ENCODE measurements at places on chromosomes 3 and 15.

GRCh38 chr15:56719774-56720555, 13.3 kb downstream of the ZNF280D start:
- no peak for DNase-seq

- no peak for DNase-seq
These were observed 976 bp downstream of the DIS3L start for GRCh38 chr15:66294157-66294931.

GRCh38 chr3:98890181-98890835, 11.2 kb downstream of the DCBLD2 start:
- DNase-seq: no peak

- no peak for DNase-seq
These were observed 837.6 kb upstream of the DPPA4 start for GRCh38 chr3:110174908-110175307.

DNA sequence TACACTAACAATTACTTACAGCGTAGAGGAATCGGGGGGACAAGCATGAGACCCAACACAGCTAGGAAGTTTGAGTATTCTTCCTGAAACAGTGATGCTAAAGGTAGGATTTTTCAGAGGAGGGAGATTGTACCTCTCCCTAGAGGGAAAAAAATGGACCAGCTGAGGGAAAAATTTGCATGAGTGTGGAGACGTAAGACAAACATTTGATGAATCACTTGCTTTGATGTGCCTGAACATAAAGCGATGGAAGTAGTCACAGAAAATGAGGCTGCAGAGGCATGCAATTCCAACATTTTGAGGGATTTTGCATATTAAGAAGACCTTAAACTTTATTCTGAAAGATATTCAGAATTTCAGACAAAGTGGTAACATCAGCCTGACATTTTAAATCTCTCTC, 102.2 kb downstream of the COL6A6 start:
- DNase-seq: no peak

- DNase-seq: no peak
These were observed 10.4 kb downstream of the KY start for GRCh38 chr3:134640378-134640777.

DNA sequence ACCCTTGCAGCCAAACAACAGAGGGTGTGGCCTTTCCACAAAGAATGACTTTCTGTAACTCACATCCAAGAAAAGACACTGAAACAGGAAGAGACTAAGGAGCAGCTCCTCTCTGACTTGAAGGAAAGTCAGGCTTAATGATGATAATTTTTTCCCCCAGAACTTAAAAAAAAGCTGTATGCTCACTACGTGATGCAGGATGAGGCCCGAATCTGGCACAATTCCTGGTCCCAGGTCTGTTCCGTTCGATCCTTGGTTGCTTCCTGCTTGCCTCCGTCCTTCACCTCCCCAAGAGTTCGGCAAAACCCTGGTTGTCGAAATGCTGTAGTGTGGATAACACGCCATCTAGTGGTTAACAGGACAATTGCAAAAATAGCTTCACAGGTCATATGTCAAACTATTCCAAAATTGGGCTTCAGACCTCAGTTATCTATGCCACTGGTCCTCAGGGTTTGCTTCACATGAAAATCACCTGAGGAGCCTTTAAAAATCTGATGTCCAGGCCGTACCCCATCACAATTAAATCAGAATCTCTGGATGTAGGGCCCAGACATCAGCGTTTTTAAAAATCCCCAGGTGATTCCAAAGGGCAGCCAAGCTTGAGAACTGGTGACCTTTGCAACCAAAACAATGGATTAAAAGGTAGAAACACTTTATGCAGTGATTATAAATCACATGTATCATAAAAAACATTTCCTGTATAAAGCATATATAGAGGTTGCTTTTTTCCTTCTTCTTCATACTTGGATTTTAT, 28.1 kb upstream of the SYNM start:
- peak; percentile 50 for DNase-seq

- DNase-seq: no peak
These were observed 71.3 kb upstream of the HES1 start for GRCh38 chr3:194064380-194065332.

DNA sequence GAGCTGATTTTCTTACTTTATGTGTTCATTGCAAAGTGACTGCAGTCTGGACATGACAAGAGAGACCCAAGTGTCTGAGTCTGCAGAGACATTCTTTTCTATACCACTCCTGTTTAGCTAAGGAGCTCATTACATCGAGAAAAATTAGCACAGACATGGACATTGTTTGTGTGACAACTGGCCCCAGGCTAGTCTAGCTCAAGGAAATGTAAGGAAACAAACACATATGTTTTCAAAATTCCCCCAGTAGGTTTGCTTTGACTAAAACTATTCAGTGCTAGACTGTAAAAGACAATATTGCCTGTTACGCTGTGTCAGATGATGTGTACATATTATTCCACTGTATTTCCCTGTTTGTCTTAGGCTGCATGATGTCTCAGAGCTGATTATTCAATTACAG, 40.9 kb downstream of the TPRG1 start:
- DNase-seq: no peak

- DNase-seq: no peak
These were observed 36.1 kb downstream of the KLHL25 start for GRCh38 chr15:85758655-85758978.

DNA sequence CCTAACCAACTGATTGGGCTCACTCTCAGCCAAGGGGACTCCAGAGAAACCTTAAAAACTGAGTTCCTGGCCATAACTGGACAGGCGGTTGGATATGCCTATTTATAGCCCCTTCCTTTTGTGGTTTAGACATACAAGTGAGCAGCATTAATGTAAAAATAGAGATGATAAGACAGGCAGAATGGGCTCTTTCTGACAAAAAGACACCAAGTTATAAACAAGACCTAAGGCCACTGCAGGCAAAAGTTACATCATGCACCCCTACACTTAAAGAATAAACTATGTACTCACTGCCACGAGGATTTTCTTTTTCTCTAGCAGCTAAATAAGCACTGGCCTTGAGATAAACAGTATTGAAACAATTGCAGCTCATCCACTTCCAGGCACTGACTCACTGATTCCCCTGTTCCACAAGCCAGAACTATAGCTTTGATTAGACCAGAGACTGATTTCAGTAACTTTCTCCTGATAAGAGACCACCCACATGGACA, 30.1 kb downstream of the SUCNR1 start:
- DNase-seq: no peak

DNA sequence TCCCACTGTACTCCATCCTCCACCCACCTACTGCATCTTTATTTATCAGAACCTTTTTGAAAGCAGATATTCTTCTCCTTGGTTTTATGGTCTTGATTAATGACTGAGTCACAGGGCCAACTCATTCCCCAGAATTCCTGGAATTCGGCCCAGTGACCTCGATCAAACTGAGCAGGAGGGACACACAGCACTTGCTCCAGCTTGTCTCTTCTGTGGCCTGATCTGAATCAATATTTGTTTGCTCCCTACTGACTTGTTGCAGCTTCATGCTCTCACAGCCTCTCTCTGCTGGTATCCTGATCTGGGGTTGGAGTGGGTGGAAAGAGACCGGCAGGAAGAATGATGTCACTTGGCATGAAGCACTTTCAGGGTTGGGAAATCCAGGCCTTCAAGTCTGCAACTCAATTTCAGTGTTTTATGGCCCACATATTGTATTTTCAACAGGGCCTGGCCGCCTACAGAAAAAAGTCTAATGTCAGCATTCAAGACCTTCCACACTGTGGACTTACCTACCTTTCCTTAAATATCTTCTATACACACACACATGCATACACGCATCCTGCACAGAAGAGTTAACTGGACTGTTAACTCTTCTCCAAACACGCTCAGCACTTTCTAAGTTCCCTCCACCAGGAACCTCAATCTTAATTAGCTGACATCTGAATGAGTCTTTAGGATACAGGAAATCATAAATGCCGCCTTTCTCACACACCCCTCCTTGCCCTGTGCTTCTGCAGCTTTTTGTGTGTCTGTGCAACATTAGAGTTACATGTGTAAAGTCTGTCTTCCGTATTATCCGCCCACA, 4.6 kb downstream of the ANXA2 start:
- DNase-seq: no peak

DNA sequence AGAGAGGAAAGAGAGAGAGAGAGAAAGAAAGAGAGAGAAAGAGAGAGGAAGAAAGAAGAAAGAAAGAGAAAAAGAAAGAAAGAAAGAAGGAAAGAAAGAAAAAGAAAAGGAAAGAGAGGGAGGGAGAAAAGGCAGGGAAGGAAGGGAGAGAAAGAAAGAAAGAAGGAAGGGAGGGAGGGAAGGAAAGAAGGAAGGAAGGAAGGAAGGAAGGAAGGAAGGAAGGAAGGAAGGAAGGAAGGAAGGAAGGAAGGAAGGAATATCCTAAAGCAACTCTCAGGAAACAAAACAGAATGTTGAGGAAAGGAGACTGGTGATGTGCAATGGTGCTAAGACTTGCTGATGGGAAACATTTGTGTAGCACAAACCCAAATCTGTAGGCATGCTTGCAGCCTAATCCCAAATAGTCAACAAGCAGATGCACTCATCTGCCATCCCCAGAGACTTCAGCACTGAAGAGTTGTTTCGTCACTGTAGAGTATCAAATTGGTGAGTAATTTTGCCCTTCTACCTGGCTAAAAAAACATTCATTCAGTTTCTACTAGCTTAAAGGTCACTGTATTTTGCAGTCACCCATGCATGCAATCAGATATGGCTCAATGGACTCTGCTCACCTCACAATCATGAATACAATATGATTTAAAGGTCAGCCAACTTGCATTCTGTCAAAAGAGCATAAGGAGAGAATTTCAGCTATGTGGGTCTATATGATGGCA, 480.3 kb downstream of the FGF12 start:
- DNase-seq: no peak

DNA sequence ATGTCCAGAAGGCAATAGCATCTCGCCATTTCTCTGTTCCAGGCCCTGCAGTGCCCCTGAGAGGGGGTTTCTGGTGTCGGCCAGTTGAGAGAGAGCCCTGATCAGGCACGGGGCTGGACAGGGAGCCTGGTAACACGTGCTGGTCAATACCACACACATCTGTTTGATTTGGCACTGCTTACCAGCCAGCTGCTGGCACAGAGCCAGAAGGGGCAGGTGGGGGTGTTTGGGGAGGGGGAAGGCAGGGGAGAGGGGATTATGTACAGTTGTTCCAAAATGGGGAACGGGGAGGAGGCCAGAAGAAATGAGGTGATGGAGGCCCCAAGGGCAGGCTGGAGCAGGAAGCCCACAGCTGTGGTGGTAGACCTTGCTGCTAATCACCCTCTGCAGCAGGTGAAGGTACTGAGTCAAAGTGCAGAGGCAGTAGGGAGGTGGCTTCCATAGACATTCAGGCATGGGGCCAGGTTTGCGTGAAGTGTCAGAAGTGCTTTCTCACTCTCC, 153.5 kb upstream of the LPP start:
- DNase-seq: no peak

DNA sequence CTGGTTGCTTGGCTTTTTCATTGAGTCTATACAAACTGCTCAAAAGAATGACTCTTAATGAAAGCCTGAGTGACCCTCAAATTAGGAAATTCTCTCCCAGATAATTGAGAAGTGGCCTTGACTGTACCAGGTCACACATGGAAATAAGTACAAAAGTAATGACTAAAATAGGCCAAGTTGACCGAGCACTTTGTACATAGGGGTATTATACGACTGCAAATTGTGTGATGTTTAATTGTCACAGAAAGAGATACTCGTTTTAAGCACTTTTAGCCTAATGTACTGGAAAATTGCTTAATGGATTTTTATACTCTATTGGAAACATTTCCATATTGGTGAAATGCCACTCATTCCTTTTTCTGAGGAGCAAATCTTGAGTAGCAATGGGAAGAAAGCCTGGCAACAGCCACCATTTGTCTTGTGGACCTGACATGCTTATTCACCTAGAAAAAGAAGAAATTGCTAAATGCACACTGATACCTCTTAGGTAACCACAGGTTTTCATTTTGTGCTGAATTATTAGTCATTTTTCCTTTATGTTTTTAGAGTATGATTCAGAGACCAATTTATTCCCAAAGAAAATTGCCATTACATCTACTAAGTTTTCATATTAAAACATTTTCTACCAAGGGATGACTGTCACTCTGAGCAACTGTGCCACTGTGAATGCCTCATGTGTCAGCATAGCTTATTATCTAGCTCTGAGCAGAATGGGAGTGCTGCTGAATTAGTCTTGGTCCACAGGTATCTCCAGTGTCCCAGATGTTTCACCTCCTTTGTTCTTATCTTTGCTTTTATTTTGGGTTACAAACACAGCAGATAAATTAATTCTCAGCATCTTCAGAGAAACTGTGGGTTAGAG, 8.9 kb upstream of the PXK start:
- no peak for DNase-seq

DNA sequence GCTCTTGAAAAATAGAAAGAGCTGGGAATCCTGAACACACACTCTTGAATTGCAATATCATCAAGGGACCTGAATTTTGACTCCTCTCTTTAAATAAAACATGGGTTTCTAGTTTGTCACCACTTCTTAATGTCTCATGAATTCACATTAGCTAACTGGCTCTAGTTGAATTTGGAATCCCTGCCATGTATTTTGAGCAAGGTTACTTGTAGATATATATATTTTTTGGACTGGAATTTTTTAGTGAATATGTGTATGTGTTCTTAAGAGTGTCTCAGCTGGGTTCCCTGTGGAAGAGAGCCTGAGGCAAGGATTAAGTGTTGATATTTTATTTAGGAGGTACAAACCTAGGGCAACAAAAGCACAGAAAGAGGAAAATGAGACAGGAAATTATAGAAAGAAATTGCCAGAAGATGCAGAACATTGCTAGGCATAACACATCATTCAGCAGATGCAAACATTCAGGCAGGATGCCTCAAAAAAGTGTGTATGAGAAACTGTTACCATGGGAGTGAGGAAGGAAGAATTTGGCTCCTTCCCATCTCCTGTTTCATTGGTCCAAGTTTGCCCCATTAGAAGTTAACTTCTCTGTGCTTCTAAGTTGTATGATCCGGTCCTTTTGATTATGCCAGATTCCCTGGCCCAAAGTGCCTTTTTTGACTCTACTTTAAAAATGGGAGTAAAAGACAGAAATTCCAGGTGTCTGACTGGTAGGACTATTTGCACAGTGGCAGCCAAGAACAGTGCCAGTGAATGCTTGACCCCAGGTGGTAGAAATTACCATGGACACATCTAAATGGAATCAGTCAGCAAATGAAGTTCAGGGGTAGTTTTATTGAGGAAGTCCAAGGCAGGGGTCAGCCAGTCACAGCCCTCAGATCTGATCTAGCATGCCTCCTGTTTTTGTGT, 253.7 kb upstream of the TGFBR2 start:
- DNase-seq: no peak

GRCh38 chr15:37536967-37537605, 397.4 kb upstream of the TMCO5A start:
- DNase-seq: no peak

DNA sequence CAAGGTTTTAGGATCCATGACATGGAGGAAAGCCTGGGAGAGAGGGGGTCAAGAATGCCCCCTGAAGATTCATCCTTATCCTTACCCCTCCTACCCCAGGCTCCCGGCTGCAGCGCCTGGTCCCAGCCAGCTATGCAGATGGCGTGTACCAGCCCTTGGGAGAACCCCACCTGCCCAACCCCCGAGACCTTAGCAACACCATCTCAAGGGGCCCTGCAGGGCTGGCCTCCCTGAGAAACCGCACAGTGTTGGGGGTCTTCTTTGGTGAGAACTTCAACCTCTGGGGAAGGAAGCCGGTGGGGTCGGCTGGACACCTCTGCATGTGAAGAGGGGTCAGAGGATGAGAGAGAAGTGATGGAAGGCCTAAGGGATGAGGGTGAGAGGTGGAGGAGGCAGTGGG, 4.3 kb downstream of the DUOX1 start:
- no peak for DNase-seq

GRCh38 chr15:76986743-76987142, 8.2 kb upstream of the PSTPIP1 start:
- DNase-seq: peak; percentile 8
